Activated CD4-positive, alpha-beta T cell treated with anti-CD3 and anti-CD28 coated beads for 4 hours (primary cell): ENCODE measurements at places on chromosomes 12 and 14.

DNA sequence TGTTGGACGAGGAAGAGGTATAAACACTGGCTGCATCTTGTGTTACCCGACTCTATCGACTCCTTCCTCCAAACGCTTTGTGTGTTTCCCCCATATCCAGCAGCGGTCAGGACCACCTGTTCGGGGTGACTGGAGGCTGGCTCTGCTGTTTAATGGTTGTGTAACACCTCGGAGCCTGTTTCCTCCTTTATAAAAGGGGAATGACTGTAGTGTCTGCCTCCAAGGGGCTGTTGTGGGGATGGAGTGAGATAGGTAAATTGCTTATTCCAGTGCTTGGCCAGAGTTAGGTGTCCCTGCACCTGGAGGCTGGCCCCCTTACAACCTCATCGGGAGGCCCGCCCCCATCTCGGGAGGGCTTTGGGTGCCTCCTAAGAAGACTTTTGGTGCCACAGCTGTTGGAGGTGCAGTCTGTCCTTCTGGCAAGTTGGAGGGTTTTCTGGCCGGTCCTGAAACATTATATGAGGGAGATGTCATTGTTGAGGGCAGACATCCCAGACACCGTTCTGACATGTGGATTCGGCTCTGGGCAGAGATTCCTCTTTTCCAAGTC, 1.1 kb downstream of the MLXIP start:
- DNase-seq = no peak

GRCh38 chr12:120062976-120063579, 53.5 kb downstream of the RAB35 start:
- DNase-seq = no peak

DNA sequence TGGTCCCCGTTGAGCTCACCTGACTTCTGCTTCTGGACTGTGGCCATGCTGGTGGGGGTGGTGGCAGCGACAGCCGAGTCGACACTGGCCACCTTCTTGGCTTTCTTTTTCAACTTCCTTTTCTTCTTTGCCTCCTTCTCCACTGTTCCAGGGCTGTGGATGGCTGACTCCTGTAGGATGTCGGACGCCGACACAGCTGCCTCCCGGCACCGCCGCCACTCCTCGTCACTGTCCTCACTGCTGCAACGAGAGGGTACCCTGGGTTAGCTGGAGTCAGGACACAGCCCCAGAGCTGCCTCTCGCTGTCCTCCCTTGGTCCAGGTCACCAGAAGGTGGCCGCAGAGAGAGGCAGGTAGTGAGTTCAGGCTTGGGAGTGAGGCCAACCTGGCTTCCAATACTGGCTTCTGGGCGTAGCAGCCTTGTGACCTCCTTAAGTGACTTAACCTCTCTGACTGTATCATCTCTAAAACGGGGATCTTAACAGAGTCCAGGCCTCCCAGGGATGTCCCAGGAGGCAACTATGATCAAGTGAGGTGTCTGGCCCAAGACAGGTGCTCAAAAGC, 12.0 kb downstream of the C12orf43 start:
- DNase-seq = no peak

DNA sequence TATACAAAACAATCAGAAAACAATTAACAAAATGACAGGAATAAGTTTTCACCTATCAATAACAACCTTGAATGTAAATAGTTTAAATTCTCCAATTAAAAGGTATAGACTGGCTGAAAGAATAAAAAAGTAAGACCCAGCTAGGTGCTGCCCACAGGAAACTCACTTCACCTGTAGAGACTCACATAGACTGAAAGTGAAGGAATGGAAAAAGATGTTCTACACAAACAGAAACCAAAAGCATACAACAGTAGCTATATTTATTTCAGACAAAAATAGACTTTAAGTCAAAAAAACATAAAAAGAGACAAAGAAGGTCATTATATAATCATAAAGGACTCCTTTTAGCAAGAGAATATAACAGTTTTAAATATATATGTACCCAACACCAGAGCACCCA, 152.4 kb upstream of the PWP1 start:
- DNase-seq = no peak

DNA sequence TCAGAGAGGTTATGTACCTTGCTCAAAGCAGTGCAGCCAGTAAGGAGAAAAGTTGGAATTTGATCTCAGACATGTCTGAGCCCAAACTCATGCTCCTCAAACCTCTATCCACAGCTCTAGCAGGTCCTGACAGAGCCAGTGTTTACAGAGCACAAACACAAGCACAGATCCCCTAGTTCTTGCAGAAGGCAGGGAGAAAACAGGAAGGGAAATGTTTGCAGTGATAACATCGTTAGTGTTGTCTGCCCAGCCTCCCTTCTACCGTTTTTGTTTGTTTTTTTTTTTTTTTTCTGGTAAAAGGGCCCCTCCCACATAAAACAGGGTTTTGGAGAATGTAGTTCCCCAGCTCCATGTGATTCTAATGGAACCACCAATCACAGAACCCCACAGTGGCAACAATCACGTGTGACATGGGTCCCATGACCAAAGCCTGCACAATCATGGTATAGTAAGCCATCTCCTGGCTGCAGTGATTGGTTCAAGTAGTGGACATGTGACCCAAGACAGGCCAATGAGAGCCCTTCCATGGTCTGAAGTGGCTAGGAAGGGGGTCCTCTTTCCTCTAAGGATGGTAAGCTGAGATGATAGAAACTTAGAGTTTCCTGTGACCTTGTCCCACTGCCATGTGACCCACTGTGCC, 513.4 kb downstream of the MED13L start:
- DNase-seq = no peak

GRCh38 chr12:13100882-13101769, 2.3 kb downstream of the GSG1 start:
- DNase-seq = peak; percentile 86

DNA sequence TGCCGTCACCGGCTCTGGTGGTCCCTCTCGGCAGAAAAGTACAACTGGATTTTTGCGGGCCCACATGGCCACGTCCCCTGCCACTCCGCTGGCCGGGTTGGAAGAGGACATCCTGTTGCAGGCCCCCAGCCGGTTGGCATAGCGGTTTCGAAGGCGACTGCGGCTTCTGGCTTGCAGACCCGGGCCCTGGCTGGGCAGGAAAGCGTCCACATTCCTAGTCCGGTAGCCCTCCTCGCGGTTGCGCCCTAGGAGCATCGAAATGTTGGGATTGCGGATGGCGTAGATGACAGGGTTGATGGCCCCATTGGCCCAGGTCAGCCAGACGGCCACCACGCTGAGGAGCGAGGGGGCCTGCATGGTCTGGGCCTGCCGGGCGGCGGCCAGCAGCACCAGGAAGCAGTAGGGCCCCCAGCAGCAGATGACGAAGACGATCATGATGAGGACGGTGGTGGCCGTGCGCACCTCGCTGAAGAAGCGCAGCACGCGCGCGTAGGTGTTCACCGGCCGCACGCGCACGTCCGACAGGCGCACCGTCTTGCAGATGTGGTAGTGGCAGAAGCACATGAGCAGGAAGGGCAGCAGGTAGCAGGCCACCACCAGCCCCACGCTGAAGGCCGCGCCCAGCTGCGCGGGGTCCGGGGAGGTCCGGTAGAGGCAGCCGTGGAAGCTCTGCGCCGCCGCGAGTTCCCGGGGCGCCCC, 1.2 kb downstream of the GPR135 start:
- DNase-seq = peak; percentile 13

GRCh38 chr12:10697156-10697555, 23.3 kb upstream of the STYK1 start:
- no peak for DNase-seq

GRCh38 chr14:35858521-35859209, 32.5 kb downstream of the BRMS1L start:
- no peak for DNase-seq

GRCh38 chr14:68623307-68623706, 169.6 kb downstream of the ZFP36L1 start:
- no peak for DNase-seq
